Vagina (tissue), 2 donors: ENCODE measurements at places on chromosomes 12 and 14.

DNA sequence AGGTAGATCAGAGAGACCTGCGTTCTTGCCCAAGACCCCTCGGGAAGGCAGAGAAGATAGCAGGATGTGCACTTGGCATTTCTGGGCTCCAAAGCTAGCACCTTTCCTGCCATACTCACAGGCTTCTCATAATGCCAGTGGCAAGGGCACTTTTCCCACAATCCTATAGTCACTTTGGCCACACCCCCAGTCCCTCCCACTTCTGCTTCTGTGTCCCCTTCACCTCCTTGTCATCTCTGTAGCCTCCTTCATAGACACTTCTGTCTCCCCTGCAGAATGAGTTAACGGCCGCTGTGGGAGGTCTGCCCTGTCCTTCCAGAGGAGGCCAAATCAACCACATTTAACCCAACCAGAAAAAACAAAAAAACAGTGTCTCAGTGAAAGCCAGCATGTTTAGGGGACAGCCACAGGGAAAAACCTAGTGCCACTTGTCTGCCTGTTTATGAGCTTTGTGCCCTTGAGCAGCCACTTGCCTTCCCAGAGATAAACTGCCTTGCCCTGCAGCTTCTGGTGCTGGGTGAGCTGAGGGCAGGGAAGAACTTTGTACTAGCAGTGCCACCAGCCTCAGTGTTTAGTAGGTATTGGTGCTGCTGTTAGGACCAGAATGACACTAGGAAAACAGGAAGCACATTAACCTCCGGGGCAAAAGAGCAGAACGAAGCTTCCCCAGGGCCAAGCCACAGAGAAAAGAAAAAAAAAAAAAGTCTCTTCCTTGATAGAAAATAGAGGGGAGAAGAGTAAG lies 193.0 kb upstream of the PWP1 start:
- DNase-seq, result no peak

DNA sequence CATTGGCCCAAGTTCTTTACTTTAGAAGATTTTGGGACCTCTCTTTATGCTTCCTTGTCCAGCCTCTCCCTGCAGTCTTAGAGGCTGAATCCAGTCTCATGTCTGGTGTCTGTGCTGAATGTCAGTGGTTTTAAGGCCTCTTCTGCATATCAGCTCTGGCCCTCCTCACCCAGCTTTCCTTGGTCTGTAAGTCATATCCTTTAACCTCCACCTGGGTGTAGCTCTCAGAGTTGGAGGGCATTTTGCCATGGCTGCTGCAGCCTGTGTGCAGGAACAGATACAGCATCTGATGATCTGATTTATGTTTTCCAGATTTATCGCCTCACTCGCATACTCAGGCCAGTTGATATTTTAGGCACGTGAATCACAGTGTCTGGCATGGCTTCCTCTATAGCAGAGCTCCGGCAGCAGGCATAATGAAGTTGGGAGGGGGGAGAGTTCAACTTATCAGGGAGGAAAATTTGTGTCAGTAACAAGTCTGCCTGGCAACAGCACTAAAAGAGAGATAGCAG lies 335.0 kb downstream of the PCNX1 start:
- no peak for DNase-seq

GRCh38 chr12:105257321-105257728 lies 21.4 kb upstream of the APPL2 start:
- DNase-seq, result no peak

DNA sequence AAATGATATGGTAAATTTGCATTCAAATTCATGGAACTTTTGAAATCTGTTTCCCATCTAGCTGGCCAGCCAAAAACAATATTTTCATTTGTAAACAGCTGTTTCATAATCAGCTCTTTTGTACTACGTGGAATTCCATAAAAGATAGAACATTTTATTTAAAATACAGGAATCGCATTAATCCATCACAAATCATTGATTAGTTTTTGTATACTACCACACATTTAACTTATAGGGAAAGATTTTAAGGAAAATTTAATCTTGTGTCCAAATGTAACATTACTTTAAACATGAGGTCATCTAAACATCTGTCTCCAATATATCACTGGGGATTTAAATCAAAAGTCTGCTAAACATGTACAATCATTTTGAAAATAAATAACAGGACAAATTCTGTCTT lies 33.5 kb downstream of the SLC25A21 start:
- DNase-seq, result no peak

DNA sequence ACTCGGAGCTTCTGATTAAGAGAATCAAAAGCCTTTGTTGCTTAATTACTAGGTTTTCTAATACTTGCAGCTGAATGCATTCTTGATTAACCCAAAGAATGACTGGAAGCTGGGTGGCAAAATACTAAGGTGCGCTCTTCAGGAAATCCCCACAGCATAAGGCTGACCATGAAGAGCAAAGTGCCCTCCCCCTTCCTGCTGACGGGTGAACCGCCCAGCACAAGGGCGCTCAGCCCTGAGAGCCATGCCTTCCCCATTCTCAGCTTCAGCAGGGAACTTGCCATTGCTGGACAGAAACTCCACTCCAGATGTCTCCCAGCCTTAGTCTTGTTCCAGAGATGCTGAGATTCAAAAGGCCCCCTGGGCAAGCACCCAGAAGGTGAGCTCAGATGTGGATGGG lies 27.2 kb upstream of the FBRSL1 start:
- no peak for DNase-seq

- DNase-seq, result no peak
Measured at GRCh38 chr14:71338153-71338552, 430.9 kb downstream of the PCNX1 start.

GRCh38 chr12:81022531-81022930 lies 55.3 kb upstream of the ACSS3 start:
- no peak for DNase-seq

DNA sequence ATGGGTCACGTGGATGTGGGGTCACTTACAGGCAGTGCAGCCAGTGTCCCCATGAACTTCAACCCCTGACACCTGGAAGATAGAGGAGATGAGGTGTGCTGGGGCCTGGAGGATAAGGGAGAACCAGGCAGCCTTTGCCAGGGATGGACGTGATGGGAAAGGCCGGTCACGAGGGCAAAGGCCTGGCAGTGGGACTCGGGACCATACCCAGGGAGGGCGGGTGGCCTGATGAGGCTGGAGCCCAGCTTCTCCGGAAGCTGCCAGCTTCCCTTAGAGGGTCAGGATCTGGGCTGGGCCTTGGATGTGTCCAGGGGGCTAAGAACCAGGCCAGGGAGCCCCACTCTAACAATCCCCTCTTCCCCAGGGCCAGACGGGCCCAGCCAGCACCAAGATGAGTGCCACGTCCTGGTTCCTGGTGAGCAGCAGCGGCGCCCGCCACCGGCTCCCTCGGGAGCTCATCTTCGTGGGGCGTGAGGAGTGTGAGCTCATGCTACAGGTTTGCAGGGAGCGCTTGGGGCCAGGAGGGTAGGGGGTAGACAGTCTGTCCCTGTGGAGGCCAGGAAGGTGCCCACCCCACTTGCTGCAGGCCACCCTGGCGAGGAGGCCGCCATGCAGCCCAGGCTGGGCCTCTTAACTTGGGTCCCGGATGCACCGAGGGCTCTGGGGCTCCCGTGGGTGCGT lies 3.1 kb downstream of the CEP170B start:
- DNase-seq, result no peak

DNA sequence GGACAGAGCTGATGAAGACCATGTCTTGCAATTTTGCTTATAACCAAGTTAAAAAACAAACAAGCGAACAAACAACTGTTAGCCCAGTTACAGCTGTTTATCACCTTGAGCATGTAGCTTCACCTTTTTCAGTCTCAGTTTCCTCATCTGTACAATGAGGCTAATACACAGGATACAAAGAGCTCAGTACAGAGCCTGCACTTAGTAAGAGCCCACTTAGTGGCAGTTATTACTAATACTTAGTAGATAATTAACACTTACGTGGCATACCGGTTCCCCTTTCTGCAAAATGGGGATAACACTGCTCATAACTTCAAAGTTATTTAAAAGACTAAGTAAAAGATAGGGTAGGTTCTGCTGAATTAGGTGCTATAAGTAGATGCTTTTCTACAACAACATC lies 228.0 kb downstream of the MON2 start:
- no peak for DNase-seq

DNA sequence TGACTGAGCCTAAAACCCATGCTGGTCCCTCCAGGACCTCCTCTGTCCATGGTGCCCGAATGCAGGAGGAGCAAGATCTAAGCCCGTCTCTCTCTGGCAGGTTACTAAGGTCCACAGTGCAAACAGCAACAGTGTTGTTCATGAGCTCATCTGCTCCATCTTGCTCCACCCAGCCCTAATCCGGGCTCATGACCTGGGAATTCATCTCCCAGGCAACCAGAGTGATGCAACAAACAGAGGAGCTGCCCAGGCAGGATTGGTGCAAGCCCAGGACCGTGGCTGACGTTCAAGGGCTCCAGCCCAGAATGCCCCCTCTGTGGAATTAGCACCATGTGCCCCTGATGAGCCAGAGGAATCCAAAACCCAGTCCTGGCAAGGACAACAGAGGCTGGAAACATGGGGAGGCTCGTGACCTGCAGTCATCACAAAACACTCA lies 29.9 kb downstream of the HSPB8 start:
- no peak for DNase-seq
